ENCODE measurements at places on chromosomes 12 and 14. TPM values are rescaled to one million over a fixed set of nuclear protein-coding genes. Genes with fewer than 3 reads are reported as not detected.

- no peak for DNase-seq
Observed at GRCh38 chr14:85122690-85123089, 407.3 kb upstream of the FLRT2 start.

DNA sequence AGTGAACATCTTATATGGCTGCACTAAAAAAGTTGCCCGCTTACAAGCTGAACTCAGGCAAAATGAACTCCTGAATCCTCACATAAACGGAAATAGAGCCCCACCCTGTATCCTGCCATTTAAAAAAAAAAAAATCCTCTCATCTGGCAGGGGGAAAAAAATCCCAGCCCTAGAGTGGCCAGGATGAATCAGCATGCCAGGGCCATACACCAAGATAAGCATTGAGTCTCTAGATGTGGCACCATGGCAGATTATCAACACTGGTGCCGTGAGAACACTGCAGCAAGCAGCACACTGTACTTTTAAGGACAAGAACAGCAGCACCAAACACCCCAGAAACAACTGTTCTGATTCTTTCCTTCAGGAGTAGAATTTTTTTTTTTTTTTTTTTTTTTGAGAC is 65.5 kb downstream of the RASSF3 start:
- DNase-seq = no peak

Gene ANAPC7
- total RNA-seq = 66.7 TPM

- no peak for DNase-seq
Observed at GRCh38 chr14:55752580-55753390, 172.8 kb downstream of the KTN1 start.

GRCh38 chr12:75703131-75703530 is 191.7 kb upstream of the KRR1 start:
- DNase-seq = no peak

Gene RNASE12
- total RNA-seq = not detected

DNA sequence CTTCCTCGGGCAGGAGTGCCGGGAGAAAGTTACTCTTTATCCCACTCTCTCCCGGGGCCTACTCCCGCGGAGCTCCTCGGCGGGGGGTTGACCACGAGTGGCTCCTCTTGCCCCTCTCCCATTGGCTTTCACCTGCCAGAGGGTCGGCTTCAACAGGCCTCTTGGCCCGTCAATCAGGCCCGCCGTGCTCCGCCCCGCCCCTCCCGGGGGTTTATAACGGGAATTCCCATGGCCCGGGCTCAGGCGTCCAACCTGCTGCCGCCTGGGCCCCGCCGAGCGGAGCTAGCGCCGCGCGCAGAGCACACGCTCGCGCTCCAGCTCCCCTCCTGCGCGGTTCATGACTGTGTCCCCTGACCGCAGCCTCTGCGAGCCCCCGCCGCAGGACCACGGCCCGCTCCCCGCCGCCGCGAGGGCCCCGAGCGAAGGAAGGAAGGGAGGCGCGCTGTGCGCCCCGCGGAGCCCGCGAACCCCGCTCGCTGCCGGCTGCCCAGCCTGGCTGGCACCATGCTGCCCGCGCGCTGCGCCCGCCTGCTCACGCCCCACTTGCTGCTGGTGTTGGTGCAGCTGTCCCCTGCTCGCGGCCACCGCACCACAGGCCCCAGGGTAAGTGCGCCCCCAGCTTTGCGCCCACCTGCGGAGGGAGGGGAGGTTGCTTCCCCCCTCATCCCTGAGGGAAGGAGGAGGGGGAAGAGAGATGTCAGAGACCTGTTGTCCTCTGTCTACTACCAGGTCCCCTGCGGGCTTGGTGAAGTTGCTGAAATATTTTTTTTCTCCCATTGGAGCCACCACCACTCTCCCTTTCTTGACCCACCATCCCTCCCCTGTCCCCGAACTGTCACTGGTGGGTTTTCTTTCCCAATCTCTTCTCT is at the start of gene SMOC1:
TSS of gene SMOC1 (plus strand) at position 242 of the 869 bp plus-strand sequence. CDS start at position 505, 263 bp downstream.
- DNase-seq = no peak

Gene LRRC43
- total RNA-seq = 0.26 TPM

Gene TNFAIP2
- 0.70 TPM for total RNA-seq

DNA sequence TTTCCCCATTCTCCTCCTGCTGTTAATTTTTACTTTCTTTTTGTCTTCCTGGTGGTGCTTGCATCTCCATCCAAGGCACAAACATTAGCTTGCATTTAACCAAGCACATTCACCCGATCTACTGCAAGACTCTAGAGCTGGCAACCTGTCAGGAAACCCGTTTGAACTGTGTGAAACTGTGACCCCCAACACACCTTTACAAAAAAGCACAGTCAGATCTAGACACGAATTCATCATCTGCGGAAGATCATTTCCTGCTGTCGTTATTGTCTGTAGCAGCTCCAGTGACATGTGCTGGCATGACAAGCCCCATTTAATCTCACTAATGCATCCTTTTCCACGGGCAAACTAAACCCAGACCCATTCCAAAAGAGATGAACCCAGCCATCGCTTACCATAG is 340.5 kb downstream of the VRK1 start:
- DNase-seq = no peak

DNA sequence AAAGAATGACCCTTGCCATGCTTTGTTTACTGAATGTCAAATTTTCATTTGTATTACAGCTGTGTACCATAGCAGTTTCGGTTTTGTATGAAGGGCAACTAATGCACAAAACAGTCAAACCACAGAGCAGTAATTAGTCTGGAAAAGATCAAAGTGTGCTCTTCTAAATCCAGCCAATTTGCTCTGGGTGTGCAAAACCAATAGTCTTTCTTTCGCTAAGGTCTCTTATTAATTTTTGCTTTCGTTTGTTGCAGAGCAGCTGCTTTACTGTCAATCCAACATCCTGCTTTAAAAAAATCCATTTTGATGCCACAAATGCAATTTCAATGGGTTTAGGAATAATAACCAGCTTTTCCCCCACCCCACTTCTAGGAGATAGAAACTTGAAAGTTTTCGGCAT is 114.2 kb downstream of the BRMS1L start:
- no peak for DNase-seq
